ENCODE measurements at places on chromosomes 4 and X. TPM values are rescaled to one million over a fixed set of nuclear protein-coding genes. Genes with fewer than 3 reads are reported as not detected.

DNA sequence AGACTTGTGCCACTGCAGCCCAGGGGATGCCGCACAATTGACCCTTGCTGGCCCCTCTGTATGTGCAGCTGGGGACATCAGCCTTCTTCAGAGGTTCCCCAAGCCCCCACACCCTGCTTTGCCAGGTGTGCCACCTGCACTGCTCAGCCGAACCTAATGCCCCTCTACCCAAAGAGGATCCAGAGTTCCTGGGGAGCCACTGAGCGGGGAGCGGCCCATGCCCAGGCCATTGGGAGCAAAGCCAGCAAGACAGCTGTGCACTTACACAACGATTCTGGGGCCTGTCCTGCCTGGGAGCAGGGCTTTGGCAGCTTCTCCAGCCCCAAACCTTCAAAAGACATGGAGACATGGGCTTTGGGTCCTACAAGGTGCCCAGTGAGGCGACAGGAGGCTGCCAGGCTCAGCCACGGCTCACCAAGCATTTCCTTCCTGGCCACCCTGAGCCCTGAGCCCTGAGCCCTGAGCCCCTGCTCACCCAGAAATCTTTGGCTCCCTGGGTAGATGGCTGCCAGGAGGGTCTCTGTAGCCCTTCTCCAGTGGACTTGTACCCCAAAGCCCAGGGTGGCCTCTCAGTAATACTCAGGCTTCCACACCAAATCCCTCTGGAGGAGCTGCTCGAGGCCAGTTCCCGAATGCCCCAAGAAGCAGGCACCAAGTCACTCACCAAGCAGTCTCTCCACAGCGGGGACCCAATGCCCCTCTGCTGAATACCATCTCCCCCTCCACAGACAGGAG is 13.0 kb downstream of the PNMA6E start:
- DNase-seq, result no peak

Gene ANKRD50
- total RNA-seq, result 20.1 TPM

DNA sequence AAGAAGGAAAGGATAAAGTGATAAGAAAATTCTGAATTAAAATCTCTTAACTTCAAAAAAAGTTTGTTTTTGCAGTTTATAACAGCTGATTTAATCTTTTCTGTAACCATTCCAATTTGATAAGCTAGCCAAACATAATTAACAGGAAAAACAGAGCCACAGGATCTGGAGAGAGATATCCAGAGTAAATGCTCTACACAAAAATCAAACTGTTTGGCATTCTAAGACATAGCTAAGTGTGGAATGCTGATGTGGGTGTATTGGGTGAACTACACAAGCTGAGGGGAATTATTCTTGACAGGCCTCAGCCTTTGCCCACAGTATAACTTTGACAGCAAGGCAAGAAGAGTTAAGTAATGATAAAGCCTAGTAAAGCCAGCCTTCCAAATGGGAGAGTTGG is 184.8 kb downstream of the GABRG1 start:
- DNase-seq, result no peak

Gene VCX3A
- total RNA-seq, result not detected

GRCh38 chr4:113474017-113474416 is 287.5 kb downstream of the CAMK2D start:
- peak; percentile 98 for DNase-seq

DNA sequence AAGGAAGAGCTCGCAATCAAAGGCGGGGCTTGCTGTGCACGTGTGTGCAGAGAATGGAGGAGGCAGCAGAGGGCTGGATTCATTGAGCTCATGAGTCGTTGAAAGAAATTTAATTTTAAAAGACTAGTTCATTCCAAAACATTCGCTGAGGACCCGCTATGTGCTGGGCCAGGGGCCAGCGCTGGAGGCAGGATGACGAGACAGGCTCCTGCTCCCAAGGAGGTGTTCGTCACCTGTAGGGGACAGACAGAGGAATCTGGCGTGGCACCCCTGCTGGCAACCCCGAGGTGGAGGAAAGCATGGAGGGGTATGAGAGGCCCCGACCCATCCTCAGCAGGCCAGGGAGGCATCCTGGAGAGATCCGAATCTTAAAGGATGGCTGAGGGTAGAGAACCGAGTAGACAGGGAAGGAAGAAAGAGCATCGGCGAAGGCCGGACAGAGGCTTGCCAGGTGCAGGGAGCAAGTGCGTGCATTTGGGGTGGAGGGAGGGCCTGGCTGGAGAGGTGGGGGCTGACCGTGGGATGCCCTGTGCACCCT is 96.4 kb downstream of the CPZ start:
- DNase-seq, result no peak

Gene GNRHR
- total RNA-seq, result not detected

- no peak for DNase-seq
Measured at GRCh38 chr4:13615161-13615560, 12.4 kb downstream of the BOD1L1 start.

GRCh38 chr4:112650332-112650731 is 13.4 kb downstream of the LARP7 start:
- no peak for DNase-seq

- DNase-seq, result peak; percentile 26
Measured at GRCh38 chr4:82437285-82438005, 7.1 kb downstream of the ENOPH1 start.
